Fibroblast of skin of scalp (primary cell): ENCODE measurements at places on chromosomes 7 and 10.

- DNase-seq: no peak
Measured at GRCh38 chr7:40873248-40873647, 738.4 kb downstream of the SUGCT start.

DNA sequence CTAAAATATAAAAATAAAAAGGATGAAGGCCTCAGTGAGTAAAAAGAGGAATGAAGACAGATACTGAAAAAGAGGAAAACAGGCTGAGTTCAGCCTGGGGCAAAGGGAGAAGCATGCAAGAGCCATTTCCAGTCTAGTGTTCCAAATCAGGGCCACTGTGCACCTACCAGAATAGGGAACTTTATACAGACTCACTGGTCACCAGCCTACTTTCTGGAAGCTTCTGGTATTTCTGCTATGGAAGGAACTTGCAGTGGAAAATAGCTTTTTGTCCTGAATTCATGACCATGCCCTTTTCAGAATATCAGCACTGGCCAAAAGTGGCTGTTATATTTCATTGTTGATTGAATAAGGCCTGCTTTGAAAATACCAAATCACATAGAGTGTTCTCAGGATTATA is 28.8 kb downstream of the ABRAXAS2 start:
- DNase-seq: no peak

DNA sequence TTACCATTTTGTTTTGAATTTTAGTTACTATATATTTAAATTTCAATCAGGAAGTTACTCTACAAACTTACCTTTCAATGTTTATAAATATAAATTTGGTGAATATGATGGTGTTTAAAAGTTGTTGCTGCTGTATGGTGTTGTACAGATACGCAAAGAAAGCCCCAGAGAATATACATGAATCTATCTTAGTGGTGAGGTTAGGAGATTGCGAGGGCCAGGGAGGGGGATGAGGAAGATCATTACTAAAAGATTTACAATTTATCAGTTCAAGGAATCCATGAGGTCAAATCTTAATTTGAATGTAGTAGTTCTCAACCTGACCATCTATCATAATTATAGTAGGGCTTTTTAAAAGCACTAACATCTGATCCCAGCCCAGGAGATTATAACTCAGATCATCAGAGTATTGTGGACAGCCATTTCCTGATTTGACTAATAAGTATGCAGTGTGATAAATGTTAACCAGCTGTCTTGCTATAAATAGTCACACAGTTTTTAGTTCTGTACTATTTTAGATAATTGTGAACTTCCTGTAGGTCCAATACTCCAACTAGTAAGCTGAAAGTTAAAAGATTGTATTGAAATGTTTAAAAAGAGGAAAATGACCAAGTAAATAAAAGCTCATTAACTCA is 23.6 kb downstream of the FAM3C start:
- peak; percentile 19 for DNase-seq

DNA sequence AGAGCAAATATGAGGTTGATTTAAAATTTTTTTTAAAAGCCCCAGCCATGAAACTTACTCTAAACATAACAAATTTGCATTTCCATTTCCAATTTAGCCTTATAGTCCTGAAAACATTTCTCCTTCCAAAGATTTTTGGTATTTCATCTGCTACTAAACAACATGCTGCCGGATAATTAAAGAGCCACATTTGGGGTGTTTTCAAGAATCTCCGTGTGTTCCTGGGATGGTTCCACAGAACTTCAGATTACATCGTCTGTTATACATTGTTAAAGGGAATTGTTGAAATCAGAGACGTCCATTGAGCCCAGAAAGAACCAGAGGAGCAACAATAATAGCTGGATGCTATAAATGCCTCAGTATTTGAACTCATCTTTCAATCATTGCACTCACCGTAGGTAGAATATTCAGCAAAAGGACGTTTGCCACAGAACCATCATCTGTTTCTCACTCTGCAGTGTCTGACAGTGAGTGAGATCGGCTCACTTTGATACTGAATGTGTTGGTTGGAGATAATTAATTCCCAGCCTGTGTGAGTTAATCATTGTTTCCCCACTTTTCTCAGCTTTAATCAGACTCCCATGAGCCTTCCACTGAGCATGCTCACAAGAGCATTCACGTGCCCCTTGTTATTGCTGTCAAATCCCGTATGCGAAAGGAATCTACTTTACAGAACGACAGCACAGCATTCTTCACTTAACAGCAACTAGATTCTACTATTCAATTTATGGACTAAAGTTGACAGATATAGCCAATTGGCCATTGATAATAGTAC is 128.4 kb upstream of the PALS2 start:
- no peak for DNase-seq

- peak; percentile 90 for DNase-seq
Measured at GRCh38 chr10:126063353-126063791, 167.0 kb downstream of the FANK1 start.

DNA sequence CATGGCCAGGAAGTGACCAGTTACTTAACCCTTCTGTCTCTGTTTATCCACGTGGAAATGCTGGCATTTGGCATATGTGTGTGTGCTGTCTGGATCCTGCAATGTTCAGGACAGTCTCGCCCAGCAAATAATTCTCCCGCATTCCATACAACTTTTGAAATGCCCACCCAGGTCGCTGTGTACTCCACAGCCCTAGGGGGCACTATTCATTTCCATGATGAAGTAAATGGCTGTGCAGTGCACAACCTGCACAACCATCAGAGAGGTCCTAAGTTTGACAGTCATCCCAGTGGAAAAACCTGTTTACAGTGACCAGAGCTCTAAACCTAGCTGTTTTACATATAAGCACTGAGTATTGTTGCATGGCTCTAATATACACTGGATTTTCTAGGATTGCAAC is 38.1 kb downstream of the ZNF503 start:
- DNase-seq: no peak

GRCh38 chr10:72637398-72637857 is 11.5 kb upstream of the MICU1 start:
- DNase-seq: peak; percentile 66

DNA sequence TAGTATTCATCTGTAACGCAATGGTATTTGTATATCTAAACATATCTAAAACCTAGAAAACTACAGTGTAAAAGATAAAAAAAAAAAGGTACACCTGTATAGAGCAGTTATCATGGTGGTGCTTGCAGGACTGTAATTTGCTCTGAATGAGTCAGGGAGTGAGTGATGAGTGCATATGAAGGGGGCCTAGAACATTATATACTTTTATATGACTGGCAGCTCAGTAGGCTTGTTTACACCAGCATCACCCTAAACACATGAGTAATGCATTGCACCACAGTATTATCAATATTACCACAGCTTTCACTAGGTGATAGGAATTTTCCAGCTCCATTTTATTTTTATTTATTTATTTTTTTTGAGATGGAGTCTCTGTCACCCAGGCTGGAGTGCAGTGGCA is 40.8 kb downstream of the TRIM24 start:
- no peak for DNase-seq

DNA sequence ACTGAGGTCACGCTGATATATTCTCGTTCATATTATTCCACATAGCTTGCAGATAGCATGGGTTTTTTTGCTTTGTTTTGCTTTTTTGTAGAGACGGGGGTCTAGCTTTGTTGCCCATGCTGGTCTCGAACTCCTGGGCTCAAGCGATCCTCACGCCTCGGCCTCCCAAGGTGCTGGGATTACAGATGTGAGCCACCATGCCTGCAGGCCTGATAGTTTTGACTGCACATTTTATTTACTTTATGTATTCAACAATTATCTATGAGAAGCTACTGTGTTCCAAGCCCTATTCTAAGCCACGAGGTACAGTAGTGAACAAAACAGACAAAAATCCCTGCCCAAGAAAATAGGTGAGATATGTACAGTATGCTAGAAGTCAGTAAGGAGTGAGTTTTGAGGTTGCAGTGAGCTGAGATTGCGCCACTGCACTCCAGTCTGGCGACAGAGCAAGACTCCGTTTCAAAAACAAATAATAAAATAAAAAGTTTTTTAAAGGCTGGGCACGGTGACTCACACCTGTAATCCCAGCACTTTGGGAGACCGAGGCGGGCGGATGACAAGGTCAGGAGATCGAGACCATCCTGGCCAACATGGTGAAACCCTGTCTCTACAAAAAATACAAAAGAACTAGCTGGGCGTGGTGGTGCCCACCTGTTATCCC is 1.3 kb upstream of the YWHAG start:
- no peak for DNase-seq

- peak; percentile 13 for DNase-seq
Measured at GRCh38 chr7:21869785-21870402, 75.8 kb downstream of the CDCA7L start.

GRCh38 chr10:71243756-71244395 is 31.5 kb downstream of the UNC5B start:
- no peak for DNase-seq

DNA sequence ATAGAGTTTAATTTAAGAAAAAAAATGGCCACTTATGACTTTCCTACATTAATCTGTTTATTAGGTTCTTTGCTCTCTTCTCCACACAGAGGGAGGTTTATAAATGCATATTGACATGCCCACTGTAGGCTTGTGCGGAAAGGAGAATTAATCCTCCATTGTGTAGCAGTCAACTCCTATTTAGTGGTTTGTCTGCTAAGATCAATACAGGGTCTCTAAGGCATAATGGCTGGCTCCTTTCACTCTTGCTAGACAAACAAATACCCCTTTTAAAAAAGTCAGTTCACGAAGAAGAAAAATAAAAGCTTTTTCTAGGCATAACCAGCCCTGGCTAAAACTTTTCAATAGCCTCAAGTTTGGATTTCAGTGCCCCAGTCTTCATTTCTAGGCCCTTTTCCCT is 141.6 kb downstream of the TSPAN12 start:
- DNase-seq: no peak

GRCh38 chr10:16741540-16741939 is 75.7 kb downstream of the RSU1 start:
- no peak for DNase-seq

- no peak for DNase-seq
Measured at GRCh38 chr7:135185471-135186260, 15.2 kb upstream of the CYREN start.

- no peak for DNase-seq
Measured at GRCh38 chr7:44258865-44259546, 58.2 kb downstream of the YKT6 start.

DNA sequence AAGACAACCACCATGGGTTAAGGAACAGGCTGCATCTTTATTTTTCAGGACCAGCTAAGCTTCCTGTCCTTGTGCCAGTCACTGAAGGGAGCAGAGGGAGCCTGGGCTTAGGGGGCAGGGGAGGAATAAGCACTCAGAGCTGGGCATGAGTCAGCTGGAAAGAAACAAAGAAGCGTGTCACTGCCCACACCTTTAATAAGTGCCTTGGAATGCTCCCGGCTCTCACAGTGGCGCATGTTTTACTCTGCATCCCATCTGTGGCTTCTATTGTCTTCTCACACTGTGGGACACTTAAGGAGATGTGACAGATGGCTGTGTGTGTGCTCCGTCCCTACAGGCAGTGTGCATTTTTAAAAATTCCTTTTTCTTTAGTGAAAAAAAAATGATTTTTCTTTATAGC is 71.7 kb downstream of the MTURN start:
- DNase-seq: peak; percentile 42

DNA sequence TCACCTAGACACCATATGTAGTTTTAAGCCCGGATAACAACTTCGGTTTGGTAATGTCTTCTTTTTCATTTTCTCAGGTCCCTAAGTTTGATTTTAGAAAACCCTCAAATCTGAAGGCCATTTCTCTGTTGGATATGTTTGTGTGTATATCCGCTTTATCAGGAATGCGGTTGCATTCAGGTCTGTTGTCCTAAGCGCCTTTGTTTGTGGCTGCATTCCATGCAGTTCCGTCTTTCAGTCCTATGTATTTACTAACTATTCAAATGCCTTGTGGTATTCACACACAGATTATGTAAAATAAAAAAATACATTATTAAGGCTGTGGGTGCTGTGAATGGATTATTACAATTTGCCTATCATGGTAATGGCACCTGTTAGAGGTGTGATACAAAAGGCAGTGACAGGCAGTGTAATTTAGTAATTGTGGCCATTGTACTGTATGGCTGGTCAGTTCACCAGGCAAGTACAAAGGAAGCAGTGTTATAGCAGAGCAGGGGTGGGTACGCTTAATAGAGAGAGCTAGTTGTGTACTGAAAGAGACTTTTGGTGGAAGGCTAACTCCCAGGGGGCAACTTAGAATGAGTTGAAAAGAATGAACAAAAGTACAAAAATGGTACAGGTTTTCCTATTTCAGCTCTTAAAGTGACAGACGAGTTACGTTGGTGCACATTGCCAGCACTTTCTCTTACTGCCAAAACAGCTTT is 136.4 kb downstream of the VTI1A start:
- DNase-seq: no peak

DNA sequence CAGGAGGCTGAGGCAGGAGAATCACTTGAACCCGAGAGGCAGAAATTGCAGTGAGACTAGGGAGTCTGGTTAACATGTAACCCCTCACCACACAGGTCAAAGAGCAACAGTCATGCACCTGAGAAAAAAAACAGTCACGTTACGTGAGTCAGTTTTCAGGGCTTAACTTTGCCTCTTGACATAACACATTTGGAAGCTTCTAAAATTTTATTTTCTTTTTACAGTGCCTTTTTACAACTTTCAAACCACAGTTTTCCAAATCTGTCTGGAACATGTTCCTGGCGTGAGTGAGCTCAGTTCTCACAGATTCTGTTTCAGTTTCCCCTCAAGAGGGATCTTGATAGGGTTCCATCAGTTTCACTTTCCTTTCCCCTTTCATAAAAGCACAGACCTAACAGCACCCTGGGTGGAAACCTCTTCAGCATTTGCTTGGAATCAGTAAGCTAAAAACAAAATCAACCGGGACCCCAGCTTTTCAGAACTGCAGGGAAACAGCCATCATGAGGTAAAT is 4.4 kb downstream of the IFIT3 start:
- DNase-seq: peak; percentile 66

GRCh38 chr10:14450041-14450491 is 119.3 kb upstream of the FRMD4A start:
- DNase-seq: no peak

GRCh38 chr10:110486680-110487410 is 10.9 kb upstream of the DUSP5 start:
- DNase-seq: no peak

- DNase-seq: no peak
Measured at GRCh38 chr7:77460057-77460486, 43.9 kb upstream of the GSAP start.

- DNase-seq: peak; percentile 63
Measured at GRCh38 chr7:148773334-148773733, 74.6 kb downstream of the CUL1 start.

- DNase-seq: no peak
Measured at GRCh38 chr10:96988426-96988825, 156.3 kb downstream of the LCOR start.

- no peak for DNase-seq
Measured at GRCh38 chr7:27670676-27671075, 8.0 kb upstream of the HIBADH start.

DNA sequence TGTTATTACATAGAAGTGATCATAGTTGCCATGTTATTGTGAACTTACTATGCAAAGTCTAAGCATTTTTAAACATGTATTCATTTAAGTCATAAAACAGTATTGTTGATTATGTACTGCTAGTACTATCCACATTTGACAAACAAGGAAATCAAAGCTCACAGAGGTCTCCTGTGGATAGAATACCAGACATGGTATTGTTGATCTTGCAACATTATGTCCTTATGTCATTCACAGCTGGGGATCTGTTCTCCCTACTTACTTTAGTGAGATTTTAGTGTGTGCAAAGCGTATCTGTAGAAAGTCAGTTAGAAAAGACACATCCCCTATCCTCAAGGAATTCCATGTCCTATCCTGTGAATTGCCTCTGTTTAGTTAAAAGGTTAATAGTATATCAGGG is 106.1 kb downstream of the SND1 start:
- DNase-seq: peak; percentile 16
